K562 (cell line): ENCODE measurements at places on chromosomes 3 and 15. TPM values are rescaled to one million over a fixed set of nuclear protein-coding genes. Genes with fewer than 3 reads are reported as not detected.

Gene GREM1
- 0.20 and 0.34 TPM in 2 replicates for total RNA-seq

GRCh38 chr3:121517953-121518655, 27.7 kb downstream of the POLQ start:
- H3K4me1 ChIP-seq, result no peaks in the 10 kb centered on the region
- no peak for DNase-seq
- no peak overlapping the region for H3K27ac ChIP-seq
- H3K4me3 ChIP-seq, result no peak overlapping the region
- peaks cover 52% of the 10 kb centered on the region; the same call in 1 of the 3 replicates for H3K36me3 ChIP-seq

GRCh38 chr15:35756623-35757022, 210.7 kb upstream of the DPH6 start:
- no peaks in the 10 kb centered on the region for H3K36me3 ChIP-seq
- H3K27ac ChIP-seq, result no peak overlapping the region
- no peaks in the 10 kb centered on the region for H3K4me1 ChIP-seq

Gene EIF2B5
- total RNA-seq, result 62.9 and 67.5 TPM in 2 replicates
